Stimulated activated CD4-positive, alpha-beta T cell treated with anti-CD3 and anti-CD28 coated beads, Interleukin-2, amount 100 ng/mL, for 24 hours (primary cell): ENCODE measurements at places on chromosomes 12 and 14.

GRCh38 chr12:132529906-132530305 is 40.0 kb downstream of the FBRSL1 start:
- DNase-seq = no peak

DNA sequence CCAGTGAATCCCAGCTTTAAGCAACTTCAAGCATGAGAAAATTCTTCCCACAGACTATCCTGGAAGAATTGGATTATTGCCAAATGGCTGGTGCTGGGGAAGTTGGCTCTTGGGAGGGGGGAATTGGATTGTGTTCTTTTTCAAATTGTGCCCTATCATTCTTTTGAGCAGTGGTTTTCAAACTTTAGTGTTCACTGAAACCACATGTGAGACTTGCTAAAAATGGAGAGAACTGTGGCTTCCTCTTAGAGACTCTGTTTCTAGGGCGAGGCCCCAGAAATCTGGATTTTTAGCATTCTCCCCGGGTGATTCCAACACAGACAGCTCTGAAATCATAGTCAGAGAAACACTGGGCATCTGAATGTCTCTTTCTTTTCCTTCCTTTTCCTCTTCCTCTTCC is 14.3 kb upstream of the OTUB2 start:
- DNase-seq = no peak

DNA sequence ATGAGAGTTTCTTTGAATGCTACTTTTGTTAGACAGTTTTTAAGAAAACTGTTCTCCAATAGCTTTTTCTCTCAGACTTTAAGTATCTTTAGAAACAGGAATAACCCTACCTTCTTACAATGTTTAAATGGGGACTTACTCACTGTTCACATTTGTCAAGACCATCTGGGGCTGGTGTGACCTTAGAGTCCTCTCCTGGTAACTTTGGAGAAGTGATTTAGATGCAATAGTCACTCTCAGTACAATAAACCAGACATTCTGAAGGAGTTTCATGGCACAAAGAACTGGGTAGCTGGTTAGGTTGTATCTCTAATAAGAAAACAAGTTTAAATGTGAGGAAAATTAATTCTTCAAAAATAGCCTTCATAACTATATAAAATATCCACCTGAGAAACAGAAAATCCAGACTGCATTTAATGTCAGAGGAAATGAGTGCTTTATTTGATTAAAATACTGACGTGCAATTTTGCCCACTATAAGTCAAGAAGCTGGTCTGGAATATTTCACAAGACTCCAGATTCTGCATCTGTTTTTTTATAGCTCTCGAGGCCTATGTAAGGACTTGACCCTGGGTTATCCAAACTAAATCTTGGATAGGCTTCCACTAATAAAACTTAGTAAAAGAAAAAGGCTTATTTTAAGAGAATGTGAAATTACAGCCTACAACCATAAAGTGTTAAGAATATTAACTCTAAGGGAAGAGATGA is 108.7 kb downstream of the PTGER2 start:
- no peak for DNase-seq

DNA sequence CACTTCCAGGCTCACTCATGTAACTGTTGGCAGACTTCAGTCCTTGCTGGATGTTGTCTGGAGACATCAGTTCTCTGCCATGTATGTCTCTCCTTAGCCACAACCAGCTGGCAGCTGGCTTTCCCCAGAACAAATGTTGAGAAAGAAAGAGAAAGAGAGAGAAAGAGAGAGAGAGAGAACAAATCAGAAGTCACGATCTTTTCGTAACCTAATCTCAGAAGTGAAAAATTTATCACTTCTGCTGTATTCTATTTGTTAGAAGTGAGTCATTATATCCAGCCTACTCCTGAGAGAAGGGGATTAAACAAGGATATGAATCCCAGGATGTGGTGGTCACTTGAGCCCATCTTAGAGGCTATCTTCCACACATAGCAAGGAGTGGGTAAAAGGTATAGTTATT is 101.2 kb downstream of the BTG1 start:
- DNase-seq = peak; percentile 11

GRCh38 chr12:75646329-75647210 is 135.2 kb upstream of the KRR1 start:
- no peak for DNase-seq

GRCh38 chr12:39103552-39104165 is 198.3 kb upstream of the CPNE8 start:
- DNase-seq = no peak

- no peak for DNase-seq
Measured at GRCh38 chr12:14906114-14906513, 20.5 kb upstream of the MGP start.

DNA sequence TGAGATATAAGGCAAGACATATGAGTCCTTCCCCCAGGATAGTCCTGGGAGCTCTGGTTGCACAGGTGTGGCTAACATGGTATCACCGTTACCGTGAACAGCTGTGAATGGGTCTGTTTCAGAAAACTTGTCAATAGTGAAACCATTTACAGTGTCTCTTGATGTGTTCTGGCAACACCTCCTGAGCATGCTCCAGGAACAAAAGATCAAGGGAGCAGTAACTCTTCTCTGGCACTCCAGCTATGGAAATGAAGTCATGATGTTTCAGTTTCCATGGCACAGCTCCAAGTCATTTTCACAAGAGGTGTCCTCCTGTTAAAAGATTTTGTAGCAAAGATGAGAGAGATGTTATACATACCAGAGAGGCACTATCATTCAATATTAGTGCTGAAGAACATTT is 253.7 kb downstream of the SNAPC1 start:
- no peak for DNase-seq

- no peak for DNase-seq
Measured at GRCh38 chr14:96953087-96953874, 156.1 kb downstream of the VRK1 start.

DNA sequence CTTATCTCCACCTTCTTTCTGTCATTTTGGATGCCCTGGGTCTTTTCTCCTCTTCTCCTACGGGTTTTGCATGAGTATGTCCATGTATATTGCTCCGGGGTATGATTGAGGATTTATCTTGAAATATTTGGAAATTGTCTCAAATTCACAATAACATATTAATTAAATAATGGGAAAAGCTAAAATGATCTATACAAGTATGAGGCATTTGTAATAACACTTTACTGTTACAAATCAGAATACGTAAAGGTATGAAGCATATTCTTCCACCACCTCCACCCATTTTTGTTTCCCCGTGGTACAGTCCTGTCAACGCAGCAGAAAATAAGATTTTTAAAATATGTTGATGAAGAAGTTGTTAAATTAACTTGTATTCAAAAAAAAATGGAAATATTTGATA is 91.3 kb downstream of the PPP2R5C start:
- DNase-seq = no peak

- DNase-seq = no peak
Measured at GRCh38 chr14:34064349-34064748, 113.5 kb upstream of the EGLN3 start.
